ENCODE measurements at places on chromosomes 13 and 19.

DNA sequence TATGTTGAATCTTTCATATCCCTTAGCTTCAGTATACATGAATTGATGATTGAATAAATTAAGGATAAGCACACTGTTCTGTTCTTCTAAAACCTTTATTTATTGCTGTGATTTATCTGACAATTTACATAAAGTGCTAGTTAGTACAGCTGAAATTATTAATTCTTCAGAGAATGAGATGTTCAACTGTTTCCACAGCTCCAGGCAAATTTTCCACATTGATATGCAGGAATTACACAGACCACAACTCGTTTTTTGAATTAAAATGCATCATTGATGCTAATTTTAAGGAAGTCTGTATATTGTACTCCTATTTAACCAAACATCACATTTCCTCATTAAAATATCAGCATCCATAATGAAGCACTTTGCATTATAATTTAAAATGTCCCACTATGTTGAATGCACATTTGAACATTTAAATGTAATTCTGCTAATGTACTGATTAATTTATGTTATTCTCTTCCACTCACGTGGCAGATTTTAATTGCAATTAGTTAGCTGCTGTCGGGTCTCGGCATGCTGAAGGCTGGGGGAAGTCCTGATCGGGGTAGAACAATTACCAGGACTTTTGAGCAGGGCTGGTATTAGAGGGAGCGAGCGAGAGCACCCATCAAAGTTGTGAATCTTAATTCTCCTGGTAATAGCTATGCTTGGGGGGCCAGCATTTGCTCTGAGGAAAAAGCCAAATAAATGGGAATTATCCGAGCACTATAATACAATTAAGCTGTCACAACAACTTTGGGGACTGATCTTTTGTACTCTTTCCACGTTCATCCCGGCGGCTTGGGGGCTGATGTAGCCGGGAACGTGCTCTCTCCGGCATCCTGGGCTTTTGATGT, 136.7 kb upstream of the TMTC4 start:
- no peak for DNase-seq

GRCh38 chr13:100440751-100441425, 147.7 kb downstream of the GGACT start:
- DNase-seq = no peak

- no peak for DNase-seq
Measured at GRCh38 chr19:4877753-4878490, 10.5 kb upstream of the PLIN3 start.

DNA sequence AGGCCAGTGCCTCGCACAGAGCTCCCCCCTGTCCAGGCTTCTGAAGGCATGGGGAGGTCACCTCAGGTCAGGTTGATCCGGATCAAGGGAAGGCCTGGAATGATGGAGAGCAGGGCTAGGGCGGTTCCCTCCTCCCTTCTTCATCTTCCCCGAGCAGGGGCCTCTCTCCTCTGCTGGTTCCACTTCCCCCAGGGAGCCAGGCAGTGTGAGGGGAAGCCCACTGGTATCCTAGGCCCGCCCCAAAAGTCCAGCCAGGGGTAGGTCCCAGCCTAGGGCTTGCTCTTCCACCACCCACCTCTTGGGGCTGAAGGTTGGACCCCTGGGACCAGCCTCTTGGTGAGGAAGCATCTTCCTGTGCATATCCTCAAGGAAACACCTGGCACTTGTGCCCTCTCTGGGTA, 16.4 kb upstream of the PRR19 start:
- no peak for DNase-seq

DNA sequence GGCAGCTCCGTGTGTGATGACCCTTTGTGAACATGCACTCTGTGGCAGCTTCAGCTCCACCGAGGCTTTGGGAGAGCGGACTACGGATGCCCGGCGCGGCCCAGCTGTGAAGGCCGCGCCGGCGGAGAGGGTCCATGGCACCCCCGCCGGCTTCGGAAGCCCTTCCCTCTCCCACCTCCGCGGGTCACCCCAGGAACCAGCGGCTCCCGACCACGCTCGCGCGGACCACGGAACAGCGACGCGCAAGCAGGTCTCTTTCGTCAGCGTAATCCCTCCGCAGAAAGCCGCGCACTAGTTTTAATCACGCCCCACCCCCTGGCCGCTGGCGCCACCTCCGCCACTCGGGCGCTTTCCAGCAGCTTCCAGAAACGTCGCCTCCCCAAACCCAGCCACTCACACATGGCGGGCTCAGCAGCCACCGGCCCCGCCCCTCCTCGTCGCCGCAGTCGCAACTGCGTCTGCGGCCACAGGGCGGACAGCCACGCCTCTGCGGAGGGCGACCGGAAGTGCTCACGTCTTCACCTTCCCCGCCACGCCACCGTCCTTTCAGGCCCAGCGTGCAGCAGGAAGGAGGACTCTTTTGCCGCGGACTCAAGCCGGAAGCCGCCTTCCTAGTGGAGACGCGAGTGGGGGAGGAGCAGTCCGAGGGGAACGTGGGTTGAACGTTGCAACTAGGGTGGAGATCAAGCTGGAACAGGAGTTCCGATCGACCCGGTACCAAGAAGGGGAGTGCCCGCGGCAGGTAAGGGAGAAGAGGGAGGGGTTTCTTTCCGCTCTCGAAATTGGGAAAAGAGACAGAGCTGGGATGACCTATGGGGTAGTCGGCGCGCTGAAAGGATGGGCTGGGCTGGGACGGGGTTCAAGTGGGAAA, at the start of gene USPL1:
Gene USPL1, plus strand, starts transcription at position 606 of the 871 bp plus-strand sequence. CDS start 3,221 bp downstream, outside the sequence.
- DNase-seq = peak; percentile 98
